Suppressor macrophage treated with lipopolysaccharide for 1 hour (primary cell): ENCODE measurements at places on chromosomes 11 and 22.

- no peak for DNase-seq
Observed at GRCh38 chr11:37142591-37142990, 544.6 kb upstream of the RAG2 start.

GRCh38 chr11:123707606-123708205 lies 33.8 kb downstream of the ZNF202 start:
- peak; percentile 61 for DNase-seq

- peak; percentile 80 for DNase-seq
Observed at GRCh38 chr22:30459181-30460052, 12.4 kb downstream of the SEC14L3 start.

- no peak for DNase-seq
Observed at GRCh38 chr11:36441610-36442208, 68.4 kb downstream of the TRAF6 start.

- DNase-seq = peak; percentile 53
Observed at GRCh38 chr11:132072044-132072857, 701.8 kb downstream of the NTM start.

DNA sequence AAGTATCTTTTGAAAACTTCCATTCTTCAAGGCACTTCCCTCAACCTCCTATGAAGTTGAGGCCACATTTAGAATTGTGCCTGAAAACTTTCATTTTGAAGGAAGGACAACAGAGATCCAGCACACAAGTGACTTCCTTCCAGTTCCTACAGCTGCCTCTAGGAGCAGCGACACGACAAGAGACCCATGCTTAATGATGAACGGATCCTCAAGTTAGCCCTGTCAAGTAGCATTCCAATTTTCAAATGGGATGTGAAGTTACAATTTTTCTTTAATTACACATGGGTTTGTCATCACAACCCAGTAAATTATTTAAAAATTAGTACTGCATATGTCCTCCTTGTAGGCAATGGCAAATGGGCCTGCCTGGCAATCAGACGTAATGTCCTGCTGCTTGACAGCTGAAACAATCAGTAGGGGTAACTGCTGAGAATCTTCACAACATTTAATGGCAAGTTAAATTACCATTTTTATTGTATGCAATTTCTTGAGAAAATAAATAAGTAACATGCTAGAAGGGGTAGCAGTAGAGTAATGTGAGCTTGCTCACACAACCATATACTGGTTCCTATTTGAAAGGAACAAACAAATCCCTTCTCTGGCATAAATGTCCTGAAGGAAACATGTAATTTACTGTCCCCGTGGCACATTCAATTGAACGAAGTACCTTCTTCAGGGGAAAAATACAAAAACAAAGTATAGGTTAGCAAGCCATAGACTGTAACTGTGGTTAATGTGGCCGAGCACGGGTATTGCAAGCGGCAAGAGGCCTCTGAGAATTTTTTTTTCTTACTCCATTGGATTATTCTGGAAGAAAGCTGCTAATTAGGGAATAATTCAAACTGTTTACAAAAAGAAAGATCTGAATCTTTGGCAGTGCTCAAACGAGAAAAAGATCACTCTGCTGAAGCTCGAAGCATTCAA lies 288.3 kb downstream of the CADM1 start:
- DNase-seq = no peak

DNA sequence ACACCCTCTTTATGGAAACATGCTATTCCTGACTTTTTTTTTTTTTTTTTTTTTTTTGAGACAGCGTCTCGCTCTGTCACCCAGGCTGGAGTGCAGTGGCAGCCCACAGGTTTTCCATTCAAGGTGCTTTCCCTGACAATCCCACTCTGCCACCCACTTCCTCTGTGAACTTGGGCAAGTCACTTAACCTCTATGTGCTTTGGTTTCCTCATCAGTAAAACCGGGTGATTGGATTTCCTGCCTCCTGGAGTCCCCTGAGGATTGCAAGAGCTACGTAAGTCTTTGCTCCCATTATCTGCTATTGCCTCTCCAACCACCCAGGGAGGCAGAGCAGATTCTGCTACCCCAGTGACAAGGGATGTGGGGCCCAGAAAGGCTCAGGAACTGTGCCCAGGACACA lies 54.1 kb downstream of the CELSR1 start:
- DNase-seq = peak; percentile 83

GRCh38 chr22:47173535-47174021 lies 411.1 kb downstream of the TBC1D22A start:
- no peak for DNase-seq

DNA sequence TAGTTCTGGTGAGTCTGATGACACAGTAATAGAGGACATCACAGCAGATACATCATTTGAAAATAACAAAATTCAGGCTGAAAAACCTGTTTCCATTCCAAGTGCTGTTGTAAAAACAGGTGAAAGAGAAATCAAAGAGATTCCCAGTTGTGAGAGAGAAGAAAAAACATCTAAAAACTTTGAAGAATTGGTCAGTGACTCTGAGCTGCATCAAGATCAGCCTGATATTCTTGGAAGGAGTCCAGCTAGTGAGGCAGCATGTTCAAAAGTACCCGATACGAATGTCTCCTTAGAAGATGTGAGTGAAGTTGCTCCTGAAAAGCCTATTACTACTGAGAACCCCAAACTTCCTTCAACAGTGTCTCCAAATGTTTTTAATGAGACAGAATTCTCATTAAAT lies 38.7 kb downstream of the RTN3 start:
- DNase-seq = no peak

DNA sequence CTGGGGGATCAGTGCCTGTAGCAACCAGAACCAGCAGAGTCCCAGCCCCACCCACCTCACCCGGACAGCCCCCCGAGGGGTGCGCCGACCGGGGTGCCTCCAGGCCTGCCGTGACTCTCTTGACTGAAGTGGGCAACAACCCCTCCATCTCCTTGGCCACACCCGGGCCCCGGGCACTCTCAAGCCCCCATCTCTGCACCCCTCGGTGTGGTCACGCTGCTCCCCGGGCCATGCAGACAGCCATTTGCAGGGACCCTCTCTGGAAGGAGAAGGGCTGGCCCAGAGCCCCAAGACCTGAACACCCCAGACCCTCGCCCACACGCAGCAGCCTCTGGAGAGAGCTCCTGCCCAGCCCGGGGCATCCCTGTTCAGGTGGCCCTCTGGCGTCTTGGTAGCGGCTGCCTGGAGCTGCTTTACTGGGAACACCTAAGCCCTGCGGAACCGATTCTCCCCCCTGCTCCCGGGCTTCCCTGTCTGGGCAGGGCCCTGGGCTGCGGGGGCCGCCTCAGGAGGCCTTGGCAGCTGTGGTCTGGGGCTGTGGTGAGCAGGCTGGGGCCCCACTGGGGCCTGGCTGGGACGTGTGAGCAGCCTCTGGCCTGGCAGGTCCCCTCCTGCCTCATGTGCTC lies 84.9 kb downstream of the WNT7B start:
- DNase-seq = no peak

- no peak for DNase-seq
Observed at GRCh38 chr11:86150847-86151173, 81.9 kb upstream of the PICALM start.

- DNase-seq = no peak
Observed at GRCh38 chr22:41429232-41429950, 17.2 kb downstream of the TOB2 start.
